ENCODE measurements at places on chromosomes 16 and 17.

DNA sequence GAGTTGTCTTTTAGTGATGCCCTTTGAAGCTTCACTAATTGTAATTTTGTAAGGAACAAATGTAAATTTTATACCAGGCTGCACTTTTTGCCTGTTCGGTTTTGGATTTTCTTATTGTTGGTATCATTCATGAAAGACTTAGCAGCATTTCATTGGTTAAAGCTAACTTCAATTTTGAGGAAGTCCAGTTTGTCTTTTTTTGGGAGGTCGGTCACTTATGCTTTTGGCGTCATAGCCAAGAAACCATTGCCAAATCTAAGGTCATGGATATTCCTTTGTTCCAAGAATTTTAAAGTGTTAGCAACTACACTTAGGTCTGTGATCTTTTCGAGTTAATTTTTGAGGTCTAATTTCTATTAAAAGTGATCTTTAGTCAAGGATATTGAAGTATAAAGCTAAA is 77.1 kb downstream of the PRKCA start:
- DNase-seq: no peak

GRCh38 chr16:56466344-56466743 is 15.0 kb downstream of the OGFOD1 start:
- no peak for DNase-seq

GRCh38 chr17:8935191-8935590 is 30.3 kb downstream of the PIK3R5 start:
- peak; percentile 92 for DNase-seq

DNA sequence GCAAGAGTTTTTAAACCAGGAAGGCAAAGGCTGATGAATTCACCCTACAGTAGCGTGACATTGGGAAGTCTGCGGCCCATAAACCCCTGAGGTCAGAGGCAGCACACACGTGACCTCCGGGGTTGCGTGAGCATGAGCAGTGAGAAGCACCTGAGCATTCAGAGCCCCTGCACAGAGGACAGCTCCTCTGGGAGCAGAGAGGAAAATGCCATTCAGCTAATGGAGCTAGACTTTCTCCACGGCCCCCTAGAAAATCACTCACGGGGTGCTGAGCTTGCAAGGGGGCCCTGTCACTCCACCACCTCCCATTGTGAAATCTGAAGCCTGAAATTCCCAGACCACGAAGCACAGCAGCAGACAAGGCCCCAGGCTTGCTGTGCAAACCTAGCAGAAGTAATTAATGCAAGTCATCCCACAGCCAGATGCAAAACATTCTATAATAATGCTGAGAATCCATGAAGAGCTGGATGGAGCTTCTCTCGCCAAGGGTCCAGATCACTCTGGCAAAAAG is 114.9 kb upstream of the RCVRN start:
- DNase-seq: peak; percentile 88

- no peak for DNase-seq
Measured at GRCh38 chr17:2814049-2814448, 17.8 kb downstream of the RAP1GAP2 start.

- no peak for DNase-seq
Measured at GRCh38 chr16:19147126-19147525, 20.9 kb upstream of the SYT17 start.

GRCh38 chr16:16150117-16150877 is 73.0 kb downstream of the ABCC6 start:
- no peak for DNase-seq

DNA sequence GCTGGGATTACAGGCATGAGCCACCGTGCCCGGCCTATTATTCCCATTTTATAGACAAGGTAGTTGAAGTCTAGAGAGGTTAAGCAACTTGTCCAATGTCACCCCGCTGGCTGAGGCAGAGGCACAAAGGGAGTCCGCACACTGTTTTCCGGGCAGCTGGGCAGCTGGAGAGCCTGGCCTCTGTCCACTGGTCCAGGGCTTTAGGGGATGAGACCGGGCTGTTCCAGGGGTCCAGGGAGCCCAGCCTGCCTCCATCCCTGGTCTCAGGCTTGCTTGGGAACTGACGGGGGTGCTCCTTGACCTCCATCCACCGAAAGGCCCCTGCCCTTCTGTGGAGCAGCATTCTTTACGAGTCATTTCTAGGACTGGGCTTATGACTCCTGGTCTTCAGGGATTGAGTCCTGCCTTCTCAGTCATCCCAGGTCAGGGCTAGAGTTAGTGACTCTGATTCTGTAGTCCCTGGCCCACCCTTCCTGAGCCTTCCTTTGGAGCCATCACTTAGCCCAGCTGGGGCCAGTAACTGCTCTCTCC is 37.5 kb downstream of the SOCS3 start:
- no peak for DNase-seq

GRCh38 chr16:6682142-6682811 is 650.4 kb upstream of the RBFOX1 start:
- peak; percentile 68 for DNase-seq

GRCh38 chr16:86777381-86777946 is 199.1 kb downstream of the FOXL1 start:
- no peak for DNase-seq

All from suppressor macrophage (primary cell).